ENCODE measurements at places on chromosomes 6 and 20. TPM values are rescaled to one million over a fixed set of nuclear protein-coding genes. Genes with fewer than 3 reads are reported as not detected.

DNA sequence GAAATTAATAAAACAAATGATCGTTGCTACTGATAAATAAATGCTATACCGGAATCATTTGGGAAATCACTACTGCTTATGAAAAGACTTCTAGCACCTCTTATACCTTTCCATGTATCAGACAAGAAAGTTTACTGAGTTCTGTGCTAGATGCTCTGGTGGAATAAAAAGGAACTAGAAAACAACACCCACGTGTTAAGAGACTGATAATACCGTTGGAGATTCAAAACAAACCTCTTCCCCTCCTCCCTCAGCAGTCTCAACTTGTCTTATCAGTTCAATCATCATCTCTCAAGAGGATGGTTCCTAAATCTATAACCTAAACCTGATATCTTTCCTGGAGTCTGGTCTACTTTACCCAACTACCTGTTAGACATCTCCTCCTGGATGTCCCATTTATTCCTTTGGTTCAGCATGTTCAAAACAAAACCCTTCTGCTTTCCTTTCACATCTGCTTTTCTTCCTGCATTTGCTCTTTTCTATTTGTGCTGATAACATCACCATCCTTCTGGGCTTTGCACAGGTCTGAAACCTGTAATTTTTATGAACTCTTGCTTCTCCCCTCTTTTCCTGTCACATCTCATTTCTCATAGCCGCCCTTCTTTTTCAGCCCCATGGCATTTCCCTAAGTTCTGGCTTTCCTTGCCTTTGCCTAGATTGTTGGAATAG is 122.2 kb downstream of the COL19A1 start:
- no peaks in the 10 kb centered on the region for H3K27me3 ChIP-seq
- H3K36me3 ChIP-seq = no peaks in the 10 kb centered on the region
- no peak overlapping the region for H3K4me3 ChIP-seq
- no peak overlapping the region for H3K27ac ChIP-seq

Gene PACSIN1
- 1.6 TPM for polyA plus RNA-seq

Gene IPCEF1
- polyA plus RNA-seq = 0.45 TPM

Gene TXLNB
- polyA plus RNA-seq = 1.0 TPM

GRCh38 chr6:128882991-128883611 is at the start of gene LAMA2:
TSS of gene LAMA2 (plus strand) at chr6:128883138. CDS start at chr6:128883246, 108 bp downstream.
- peaks cover 3% of the 10 kb centered on the region for H3K4me1 ChIP-seq
- H3K27ac ChIP-seq = peak within 1 kb of the TSS; percentile 47
- H3K27me3 ChIP-seq = no peaks in the 10 kb centered on the region

GRCh38 chr20:43752051-43752360 is 25.2 kb upstream of the GTSF1L start:
- H3K36me3 ChIP-seq = no peaks in the 10 kb centered on the region
- DNase-seq = no peak
- H3K27me3 ChIP-seq = no peaks in the 10 kb centered on the region
- no peak overlapping the region for H3K4me3 ChIP-seq
- no peaks in the 10 kb centered on the region for H3K4me1 ChIP-seq
- no peak overlapping the region for H3K27ac ChIP-seq

Gene IMPG1
- not detected for polyA plus RNA-seq

DNA sequence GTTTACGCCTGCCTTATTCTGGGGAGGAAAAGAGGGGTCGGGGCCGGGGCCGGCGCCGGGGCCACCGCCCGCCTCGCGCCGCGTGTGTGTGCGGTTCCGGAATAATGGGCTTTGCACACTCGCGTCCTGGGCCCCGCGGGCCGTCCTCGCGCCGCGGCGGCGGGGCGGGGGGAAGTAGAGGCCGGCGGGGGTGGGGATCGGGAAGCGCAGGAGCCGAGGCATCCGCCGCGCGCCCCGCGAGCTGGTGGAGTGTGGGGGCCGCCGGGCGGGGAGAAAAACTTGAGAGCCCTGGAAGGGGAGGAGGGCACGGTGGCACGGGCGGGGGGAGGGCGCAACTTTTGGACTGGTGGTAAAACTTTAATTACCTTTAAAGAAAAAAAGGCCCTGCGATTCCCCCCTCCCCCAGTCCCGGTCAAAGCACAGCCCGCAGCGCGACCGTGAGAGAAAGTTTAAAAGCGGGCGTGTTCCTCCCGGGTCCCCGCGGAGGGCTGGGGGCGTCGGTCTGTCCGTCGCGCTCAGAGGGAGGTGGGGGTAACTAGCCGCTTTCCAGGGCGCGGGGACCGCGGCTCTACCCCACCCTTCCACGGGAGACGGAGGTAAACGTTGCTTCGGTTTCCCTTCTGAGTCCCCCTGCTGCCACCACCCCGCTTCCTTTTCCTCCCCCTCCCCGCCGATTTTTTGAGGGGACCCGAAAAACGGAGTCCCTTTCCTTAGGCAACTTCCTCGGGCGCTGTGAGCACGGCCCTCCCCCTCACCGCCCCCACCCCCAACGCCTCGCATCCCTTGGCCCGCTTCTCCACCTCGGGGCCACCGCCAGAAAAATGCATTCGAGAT is 1.9 kb downstream of the L3MBTL3 start:
- H3K36me3 ChIP-seq = no peaks in the 10 kb centered on the region
- peak overlapping the region; percentile 83 for H3K27ac ChIP-seq
- H3K4me3 ChIP-seq = peak overlapping the region; percentile 84
- H3K4me1 ChIP-seq = no peaks in the 10 kb centered on the region

DNA sequence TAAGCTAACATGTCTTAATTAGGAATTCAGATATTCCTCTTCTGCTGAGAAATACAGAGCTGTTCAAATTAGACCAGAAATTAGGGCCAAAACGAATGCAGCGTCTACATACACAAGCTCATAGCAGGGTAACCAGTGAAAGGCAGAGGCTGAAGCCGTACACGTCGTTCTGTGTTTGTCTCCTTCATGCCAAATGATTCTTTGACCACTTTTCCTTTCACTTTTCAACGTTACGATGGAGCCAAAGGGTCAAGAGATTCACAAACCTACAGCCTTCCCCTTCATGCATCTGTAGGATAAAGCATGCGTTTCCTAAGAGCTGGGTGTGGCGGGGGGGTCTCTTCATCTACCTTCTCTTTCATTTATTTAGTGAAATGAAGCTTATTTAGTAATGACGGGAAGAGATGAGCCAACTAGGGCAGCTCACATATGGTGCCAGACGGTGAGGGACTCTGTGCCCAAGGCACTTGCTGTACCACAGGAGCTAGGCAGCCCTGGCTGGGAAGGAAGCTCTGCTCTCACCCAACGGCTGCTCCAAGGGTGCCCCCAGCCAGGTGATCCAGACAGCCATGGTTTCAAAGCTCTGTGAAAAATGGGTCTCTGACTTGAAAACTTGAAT is 178.0 kb downstream of the ATXN1 start:
- H3K27me3 ChIP-seq = no peaks in the 10 kb centered on the region
- peaks cover 3% of the 10 kb centered on the region for H3K4me1 ChIP-seq
- peak overlapping the region; percentile 66 for H3K27ac ChIP-seq
- H3K36me3 ChIP-seq = peaks cover 10% of the 10 kb centered on the region
- H3K4me3 ChIP-seq = no peak overlapping the region

Gene THBS2
- polyA plus RNA-seq = 7.9 TPM

DNA sequence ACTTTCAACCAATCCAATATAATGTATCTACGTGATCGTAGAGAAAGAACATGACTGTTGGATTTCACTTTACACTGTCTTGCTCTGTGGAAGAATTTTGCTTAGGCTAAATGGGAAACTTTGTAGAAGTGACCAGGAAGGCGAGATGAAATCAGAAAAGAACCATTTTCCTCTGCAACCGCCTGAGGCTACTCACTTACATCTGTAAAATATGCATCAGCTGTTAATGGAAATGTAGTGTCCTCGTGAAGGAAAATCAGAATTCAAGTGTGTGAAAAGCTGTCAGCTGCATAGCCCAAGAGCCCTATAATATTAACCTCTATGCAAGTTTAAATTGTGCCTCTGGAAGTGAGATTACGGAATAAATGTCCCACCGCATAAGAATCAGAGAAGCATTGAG is 277.9 kb downstream of the C6orf118 start:
- no peaks in the 10 kb centered on the region for H3K27me3 ChIP-seq
- no peak overlapping the region for H3K27ac ChIP-seq
- no peaks in the 10 kb centered on the region for H3K36me3 ChIP-seq

Gene C6orf52
- 1.6 TPM for polyA plus RNA-seq

GRCh38 chr6:15892369-15892768 is 229.5 kb upstream of the DTNBP1 start:
- no peaks in the 10 kb centered on the region for H3K27me3 ChIP-seq
- no peak overlapping the region for H3K27ac ChIP-seq
- H3K4me3 ChIP-seq = no peak overlapping the region
- DNase-seq = no peak
- peaks cover 20% of the 10 kb centered on the region for H3K4me1 ChIP-seq
- no peaks in the 10 kb centered on the region for H3K36me3 ChIP-seq

Gene TNF
- polyA plus RNA-seq = not detected

- no peaks in the 10 kb centered on the region for H3K27me3 ChIP-seq
- no peak overlapping the region for H3K27ac ChIP-seq
- no peaks in the 10 kb centered on the region for H3K4me1 ChIP-seq
- no peaks in the 10 kb centered on the region for H3K36me3 ChIP-seq
Measured at GRCh38 chr6:12280458-12280857, 9.7 kb upstream of the EDN1 start.

GRCh38 chr6:11011787-11012234 is 32.3 kb downstream of the ELOVL2 start:
- no peaks in the 10 kb centered on the region for H3K36me3 ChIP-seq
- no peak overlapping the region for H3K4me3 ChIP-seq
- H3K27ac ChIP-seq = no peak overlapping the region
- peak; percentile 30 for DNase-seq

- H3K27me3 ChIP-seq = no peaks in the 10 kb centered on the region
- H3K4me3 ChIP-seq = no peak overlapping the region
- DNase-seq = no peak
- no peaks in the 10 kb centered on the region for H3K36me3 ChIP-seq
Measured at GRCh38 chr6:136474241-136474640, 76.0 kb downstream of the MAP7 start.

Gene GSTA2
- 88.6 TPM for polyA plus RNA-seq

Gene C20orf202
- 0.81 TPM for polyA plus RNA-seq

GRCh38 chr6:925656-926213 is 232.8 kb upstream of the EXOC2 start:
- H3K4me3 ChIP-seq = no peak overlapping the region
- no peak overlapping the region for H3K27ac ChIP-seq
- no peaks in the 10 kb centered on the region for H3K4me1 ChIP-seq
- DNase-seq = no peak
- no peaks in the 10 kb centered on the region for H3K36me3 ChIP-seq

DNA sequence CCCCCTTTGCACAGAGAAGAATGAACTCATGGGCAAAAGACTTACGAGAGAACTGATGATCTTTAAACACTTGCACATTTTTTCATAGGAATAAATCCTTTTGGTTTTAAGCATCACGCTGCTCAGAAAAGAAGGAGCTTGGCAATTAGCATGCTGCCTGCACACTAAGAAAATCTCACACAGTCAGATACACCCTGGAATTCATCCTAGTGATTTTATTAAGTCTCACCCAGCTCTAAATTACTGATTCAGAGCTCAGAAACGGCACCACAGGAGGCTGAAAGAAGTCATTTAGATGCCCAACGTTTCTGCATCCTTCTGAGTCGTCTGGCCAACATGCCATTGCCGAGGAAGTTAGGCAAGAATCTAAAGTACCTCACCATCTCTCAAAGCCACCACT is 18.0 kb upstream of the NRSN1 start:
- no peak overlapping the region for H3K27ac ChIP-seq
- no peaks in the 10 kb centered on the region for H3K27me3 ChIP-seq
- no peak for DNase-seq

DNA sequence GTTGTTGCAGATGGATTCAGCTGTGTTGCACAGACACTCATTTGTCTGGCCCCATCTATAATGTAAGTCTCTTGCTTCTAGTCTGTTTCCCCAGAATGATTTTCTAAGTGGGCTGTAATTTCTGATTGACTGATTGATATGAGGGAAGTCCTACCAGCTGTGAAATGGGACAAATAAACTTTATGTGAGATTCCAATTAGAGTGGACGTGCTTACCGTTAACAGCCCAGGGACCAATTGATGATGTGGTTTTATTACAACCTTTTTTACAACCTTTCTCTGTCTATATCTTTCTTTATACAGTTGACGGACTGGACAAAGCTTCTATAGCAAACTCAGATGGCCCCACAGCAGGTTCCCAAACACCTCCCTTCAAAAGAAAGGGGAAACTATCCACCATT is 33.9 kb downstream of the PHACTR2 start:
- no peak for DNase-seq
- H3K4me3 ChIP-seq = no peak overlapping the region
- no peaks in the 10 kb centered on the region for H3K4me1 ChIP-seq
- peaks cover 13% of the 10 kb centered on the region for H3K36me3 ChIP-seq
- no peaks in the 10 kb centered on the region for H3K27me3 ChIP-seq
- no peak overlapping the region for H3K27ac ChIP-seq

Gene NKX2-4
- polyA plus RNA-seq = not detected

GRCh38 chr20:56389807-56390206 is 2.2 kb downstream of the AURKA start:
- no peak overlapping the region for H3K4me3 ChIP-seq
- no peaks in the 10 kb centered on the region for H3K4me1 ChIP-seq
- H3K36me3 ChIP-seq = peaks cover 4% of the 10 kb centered on the region

- H3K27me3 ChIP-seq = no peaks in the 10 kb centered on the region
- no peak overlapping the region for H3K27ac ChIP-seq
- no peak overlapping the region for H3K4me3 ChIP-seq
- H3K4me1 ChIP-seq = no peaks in the 10 kb centered on the region
- H3K36me3 ChIP-seq = no peaks in the 10 kb centered on the region
Measured at GRCh38 chr6:50585441-50586330, 127.6 kb upstream of the TFAP2D start.

DNA sequence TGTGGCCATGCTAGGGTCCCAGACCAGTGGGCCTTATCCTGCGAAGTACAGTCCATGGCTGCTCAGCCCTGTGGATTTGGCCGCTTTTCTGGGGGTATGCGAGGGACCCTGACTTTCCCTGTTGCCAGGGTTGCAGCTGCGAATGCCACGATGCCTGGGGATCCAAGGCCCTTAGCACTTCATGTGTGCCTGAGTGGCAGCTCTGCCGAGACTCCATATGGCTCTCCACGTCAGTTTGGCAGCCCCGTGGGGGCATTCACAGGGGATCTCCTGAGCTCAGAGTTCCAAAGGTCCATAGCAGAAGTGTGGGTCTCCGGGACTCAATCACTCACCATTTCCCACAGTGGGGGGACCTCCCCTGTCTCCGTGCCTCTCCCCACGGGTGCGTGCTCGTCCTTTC is 319.5 kb downstream of the DOK5 start:
- H3K27ac ChIP-seq = no peak overlapping the region
- H3K4me1 ChIP-seq = no peaks in the 10 kb centered on the region

DNA sequence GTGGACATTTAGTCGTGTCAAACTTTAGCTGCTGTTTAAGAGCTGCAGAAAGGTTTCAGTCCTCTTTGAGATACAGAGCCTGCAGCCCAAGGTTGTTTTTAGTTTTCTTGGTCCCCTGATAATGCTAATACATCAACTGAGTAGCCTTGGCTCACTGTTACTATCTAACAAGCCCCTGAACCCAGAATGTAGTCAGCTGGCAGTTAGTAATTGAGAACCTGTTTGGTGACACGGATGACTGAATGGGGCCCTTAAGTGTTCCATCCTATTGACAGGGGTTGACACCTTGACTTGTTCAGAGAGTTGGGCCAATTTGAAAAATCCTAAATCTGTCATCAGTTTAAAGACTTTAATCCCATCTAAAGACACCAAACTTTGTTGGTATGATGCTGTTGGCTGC is 2.8 kb downstream of the RTN4IP1 start:
- no peak overlapping the region for H3K27ac ChIP-seq
- H3K36me3 ChIP-seq = no peaks in the 10 kb centered on the region
- no peaks in the 10 kb centered on the region for H3K4me1 ChIP-seq
- no peak for DNase-seq

- no peaks in the 10 kb centered on the region for H3K27me3 ChIP-seq
- no peak overlapping the region for H3K27ac ChIP-seq
- no peaks in the 10 kb centered on the region for H3K36me3 ChIP-seq
- no peak for DNase-seq
Measured at GRCh38 chr20:50563133-50563944, 53.2 kb downstream of the PTPN1 start.

Gene CST3
- polyA plus RNA-seq = 444 TPM

- no peak overlapping the region for H3K27ac ChIP-seq
- H3K4me3 ChIP-seq = no peak overlapping the region
Measured at GRCh38 chr20:45044084-45044573, 56.8 kb downstream of the KCNS1 start.

Gene SOX18
- polyA plus RNA-seq = 26.8 TPM

Gene ADAM33
- 0.22 TPM for polyA plus RNA-seq

All from small intestine (tissue), 16 donors.